Caco-2 (cell line): ENCODE measurements at places on chromosomes 12 and 14. TPM values are rescaled to one million over a fixed set of nuclear protein-coding genes. Genes with fewer than 3 reads are reported as not detected.

GRCh38 chr12:104374071-104374470, 70.5 kb downstream of the EID3 start:
- H3K27ac ChIP-seq = no peak overlapping the region
- H3K36me3 ChIP-seq = no peaks in the 10 kb centered on the region

GRCh38 chr12:106066051-106066705, 72.6 kb downstream of the NUAK1 start:
- no peak overlapping the region for H3K27ac ChIP-seq
- H3K4me1 ChIP-seq = no peaks in the 10 kb centered on the region
- no peak overlapping the region for H3K4me3 ChIP-seq
- H3K36me3 ChIP-seq = no peaks in the 10 kb centered on the region

DNA sequence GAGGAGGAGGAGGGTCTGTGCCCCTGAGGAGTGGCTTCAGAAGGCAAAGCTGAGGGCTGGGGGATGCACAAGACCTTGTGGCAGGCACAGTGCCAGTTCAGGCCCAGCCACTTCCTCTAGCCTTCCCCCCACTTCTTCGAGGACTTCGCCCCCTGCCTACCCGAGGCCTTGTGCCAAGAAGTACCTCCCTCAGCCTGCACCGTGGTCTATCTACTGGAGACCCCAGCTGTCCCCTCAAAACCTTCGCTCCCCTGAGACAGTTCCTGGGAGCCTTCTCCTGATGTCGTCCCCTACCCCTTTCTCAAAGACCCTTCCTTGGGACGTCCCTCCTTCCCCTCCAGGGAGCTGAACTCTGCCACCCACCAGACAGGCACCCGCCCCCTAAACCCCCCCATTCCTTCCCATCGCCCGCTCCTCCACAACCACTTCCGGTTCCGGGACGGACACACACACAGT, 604 bp downstream of the ZNF384 start:
- H3K36me3 ChIP-seq = no peaks in the 10 kb centered on the region
- peak overlapping the region; percentile 95 for H3K27ac ChIP-seq
- peak overlapping the region; percentile 96 for H3K4me3 ChIP-seq
- DNase-seq = no peak
- no peaks in the 10 kb centered on the region for H3K27me3 ChIP-seq

DNA sequence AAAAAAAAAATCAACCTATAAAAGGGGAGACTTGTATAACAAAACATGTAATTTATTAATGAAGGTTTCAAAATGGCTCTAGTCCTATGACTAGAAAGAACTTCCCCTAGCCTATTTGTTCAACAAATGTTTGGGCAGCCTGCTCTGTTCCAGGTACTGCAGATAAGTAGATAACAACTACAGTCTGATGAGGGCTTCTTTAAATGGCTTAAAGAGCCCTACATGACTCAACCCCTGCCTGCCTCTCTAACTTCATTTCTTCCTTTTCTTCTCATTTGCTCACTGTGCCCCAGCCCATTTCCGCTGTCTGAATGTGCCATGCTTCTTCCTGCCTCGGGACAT, 21.5 kb downstream of the ALDH6A1 start:
- H3K27ac ChIP-seq = no peak overlapping the region
- H3K4me3 ChIP-seq = no peak overlapping the region
- no peaks in the 10 kb centered on the region for H3K27me3 ChIP-seq
- no peaks in the 10 kb centered on the region for H3K36me3 ChIP-seq

- 0 out of 2 replicates have a peak, but pooled peaks cover 3% of the 10 kb centered on the region for H3K4me1 ChIP-seq
- H3K36me3 ChIP-seq = no peaks in the 10 kb centered on the region
- H3K4me3 ChIP-seq = peak overlapping the region; percentile 68
- H3K27ac ChIP-seq = no peak overlapping the region
- H3K27me3 ChIP-seq = no peaks in the 10 kb centered on the region
These were observed 25.4 kb downstream of the ZBTB42 start for GRCh38 chr14:104826189-104826860.

GRCh38 chr12:29066011-29066588, 83.0 kb upstream of the FAR2 start:
- H3K36me3 ChIP-seq = no peaks in the 10 kb centered on the region
- DNase-seq = no peak
- no peak overlapping the region for H3K27ac ChIP-seq
- H3K4me3 ChIP-seq = no peak overlapping the region
- no peaks in the 10 kb centered on the region for H3K27me3 ChIP-seq
- no peaks in the 10 kb centered on the region for H3K4me1 ChIP-seq

The ADAMTS20 gene
- 0.07 TPM in 1 of 2 replicates, not detected in the other for total RNA-seq

The LRP1-AS gene
- total RNA-seq = not detected in 2 replicates

The SLC10A1 gene
- total RNA-seq = 2.6 and 3.8 TPM in 2 replicates

The MIP gene
- not detected in 2 replicates for total RNA-seq

The KRT72 gene
- not detected in 2 replicates for total RNA-seq

The LRRIQ1 gene
- total RNA-seq = not detected in 2 replicates

The KERA gene
- total RNA-seq = not detected in 2 replicates

The RAPGEF3 gene
- 1.2 and 2.3 TPM in 2 replicates for total RNA-seq
